GM12892 (cell line): ENCODE measurements at places on chromosomes 7 and 10.

DNA sequence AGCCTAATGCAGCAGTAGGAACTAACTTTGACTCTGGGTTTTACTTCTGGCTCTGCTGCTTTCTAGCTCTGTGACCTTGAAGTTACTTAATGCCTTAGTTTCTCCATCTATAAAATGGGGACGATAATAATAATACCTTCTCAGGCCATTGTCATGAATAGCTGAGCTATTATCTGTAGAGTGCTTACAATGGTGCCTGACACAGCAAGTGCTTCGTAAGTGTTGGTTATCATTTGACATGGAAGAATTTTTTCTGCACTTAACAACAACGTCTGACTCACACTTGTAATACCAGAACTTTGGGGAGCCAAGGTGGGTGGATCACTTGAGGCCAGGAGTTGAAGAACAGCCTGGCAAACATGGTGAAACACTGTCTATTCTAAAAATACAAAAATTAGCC is 140.5 kb downstream of the ARL4A start:
- no peak for DNase-seq

DNA sequence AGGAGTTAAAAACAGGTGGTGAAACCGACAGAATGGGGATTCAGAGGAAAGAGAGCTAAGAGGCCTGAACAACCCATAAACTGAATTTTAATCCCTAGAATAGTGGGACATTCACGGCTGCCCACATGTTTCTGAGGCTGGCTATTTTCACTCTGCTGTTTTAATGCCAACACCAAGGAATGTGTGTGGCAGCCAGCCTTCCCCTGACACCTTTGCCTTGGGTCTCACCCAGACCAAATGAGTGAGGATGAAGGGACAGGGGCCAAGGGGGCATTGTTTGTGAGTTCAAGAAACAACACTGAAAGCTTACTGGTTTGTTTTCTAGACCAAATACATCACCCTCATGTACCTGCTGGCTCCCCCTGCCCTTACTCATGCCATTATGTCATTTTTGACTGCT is 164.3 kb downstream of the JAZF1 start:
- DNase-seq: no peak

DNA sequence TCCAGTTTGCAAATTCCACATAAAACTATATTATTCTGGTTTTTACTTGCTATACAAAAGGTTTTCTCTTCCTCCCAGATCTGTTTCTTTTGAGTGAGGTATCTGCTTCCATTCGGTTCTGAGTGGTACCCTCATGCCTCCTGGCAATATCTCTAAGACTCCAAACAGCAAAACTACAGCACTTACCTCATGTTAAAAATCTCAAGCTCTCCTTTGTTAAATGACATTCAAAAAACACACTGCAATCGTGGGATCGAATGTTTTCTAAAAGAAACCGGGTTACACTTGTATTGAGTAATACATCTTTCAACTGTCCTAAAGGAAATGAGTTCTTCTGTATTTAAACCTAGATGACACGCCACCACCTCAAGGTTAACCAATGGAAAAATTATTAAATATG is 11.1 kb downstream of the YWHAG start:
- DNase-seq: no peak

DNA sequence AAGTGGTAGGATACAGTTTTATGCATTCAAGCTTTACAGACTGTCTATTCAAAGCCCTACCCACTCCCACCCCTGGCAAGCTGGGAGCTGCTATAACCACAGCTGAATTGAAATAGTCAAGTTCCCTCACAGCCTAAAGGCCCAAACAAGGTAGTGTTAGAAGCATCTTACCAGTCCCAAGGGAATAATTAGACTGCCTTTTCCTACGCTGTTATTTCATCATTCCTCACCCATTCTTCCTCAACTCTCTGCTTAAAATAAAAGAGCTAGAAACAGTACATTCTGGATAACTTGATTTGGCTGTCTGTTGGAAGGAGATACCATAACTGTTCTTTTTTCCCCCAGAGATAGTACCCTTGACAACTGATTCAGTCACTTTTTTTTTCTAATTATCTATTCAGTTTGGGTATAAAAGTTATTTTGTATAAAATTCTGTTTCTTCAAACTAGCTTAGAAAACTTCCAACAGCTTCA is 54.0 kb downstream of the RAPGEF5 start:
- no peak for DNase-seq

DNA sequence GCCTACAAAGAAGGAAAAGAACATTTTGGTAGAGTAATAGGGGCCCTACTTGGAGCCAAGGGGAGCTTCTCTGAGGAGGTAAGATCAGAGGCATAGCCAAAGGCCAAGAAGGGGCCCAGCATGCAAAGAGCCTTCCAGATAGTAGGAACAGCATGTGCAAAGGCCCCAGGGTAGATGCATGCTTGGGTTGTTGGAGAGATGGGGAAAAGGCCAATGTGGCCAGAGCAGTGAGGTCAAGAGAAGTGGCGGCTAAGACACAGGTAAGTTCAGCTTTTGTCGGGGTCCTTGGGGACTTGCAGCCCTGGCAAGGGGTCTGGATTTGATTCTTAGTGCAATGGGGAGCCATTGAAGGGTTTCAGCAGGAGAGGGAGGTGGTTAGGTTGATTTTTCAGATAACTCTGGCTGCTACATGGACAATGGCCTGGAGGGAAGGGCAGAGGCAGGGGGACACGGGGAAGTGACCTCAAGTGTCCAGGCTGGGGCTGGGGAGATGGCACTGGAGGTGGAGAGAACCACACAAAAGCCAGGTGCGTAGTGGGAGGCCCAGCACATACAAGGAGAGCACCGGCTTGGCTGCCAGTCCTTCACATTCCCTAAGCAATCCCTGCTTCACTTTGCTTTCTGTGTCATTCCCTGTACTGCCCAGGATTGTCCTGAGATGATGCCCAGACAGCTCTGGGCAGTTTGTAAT is 16.5 kb downstream of the GRID1 start:
- no peak for DNase-seq

- DNase-seq: no peak
Observed at GRCh38 chr7:20296444-20296843, 34.3 kb upstream of the ITGB8 start.

DNA sequence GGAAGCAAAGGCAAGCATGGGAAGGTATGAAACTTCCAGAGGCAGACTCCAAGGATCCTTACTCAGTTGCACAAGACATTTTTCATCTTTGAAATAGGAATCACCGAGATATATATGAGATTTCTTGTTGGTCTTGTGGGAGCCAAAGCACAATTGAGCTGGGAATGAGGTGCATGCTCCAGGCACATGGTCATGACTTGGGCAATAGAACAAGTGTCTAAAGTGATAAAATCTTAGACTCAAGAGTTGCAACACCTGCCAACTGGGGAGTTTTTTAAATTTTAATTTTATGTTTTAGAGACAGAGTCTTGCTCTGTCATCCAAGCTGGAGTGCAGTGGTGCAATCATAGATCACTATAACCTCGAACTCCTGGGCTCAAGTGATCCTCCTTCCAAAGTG is 169.5 kb upstream of the ADCY1 start:
- DNase-seq: no peak

GRCh38 chr10:48878091-48878490 is 61.5 kb downstream of the LRRC18 start:
- DNase-seq: no peak

DNA sequence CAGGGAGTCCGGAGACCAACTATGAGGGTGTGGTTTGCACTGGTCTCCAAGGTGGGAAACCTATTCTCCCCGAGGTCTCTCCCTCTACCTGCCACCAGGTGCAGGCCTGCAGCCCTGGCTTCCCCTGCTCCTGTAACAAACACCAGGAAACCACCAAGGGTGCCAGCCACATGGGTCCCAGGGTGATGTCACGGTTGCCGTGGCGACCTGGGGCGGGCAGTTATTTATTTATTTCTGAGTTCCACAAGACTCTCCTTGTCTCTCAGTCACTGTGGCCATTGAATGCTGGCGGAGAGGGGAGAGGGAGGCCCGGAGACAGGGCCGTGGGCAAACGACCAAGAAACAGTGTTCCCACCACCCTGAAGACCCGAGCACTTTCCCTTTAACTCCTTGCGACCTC is 27.0 kb downstream of the MMD2 start:
- DNase-seq: no peak

GRCh38 chr10:24340446-24340845 is 131.5 kb downstream of the KIAA1217 start:
- no peak for DNase-seq

DNA sequence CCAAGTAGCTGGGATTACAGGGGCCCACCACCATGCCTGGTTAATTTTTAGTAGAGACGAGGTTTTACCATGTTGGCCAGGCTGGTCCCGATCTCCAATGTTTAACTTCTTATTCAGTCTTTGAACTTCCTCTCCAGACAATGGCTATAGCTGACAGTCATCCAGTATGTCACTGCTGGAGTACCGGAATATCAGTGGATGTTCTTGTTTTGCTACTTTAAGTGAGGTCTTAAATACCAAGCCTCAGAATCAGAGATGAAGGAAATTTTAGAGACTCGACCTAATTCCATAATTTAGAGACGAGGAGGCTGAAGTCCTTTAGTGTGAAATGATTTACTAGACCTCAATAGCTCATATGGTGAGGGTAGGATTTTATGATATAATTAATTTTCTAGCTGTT is 294.8 kb upstream of the KLF6 start:
- DNase-seq: no peak
